Suppressor macrophage treated with lipopolysaccharide for 1 hour (primary cell): ENCODE measurements at places on chromosomes 7 and 10.

DNA sequence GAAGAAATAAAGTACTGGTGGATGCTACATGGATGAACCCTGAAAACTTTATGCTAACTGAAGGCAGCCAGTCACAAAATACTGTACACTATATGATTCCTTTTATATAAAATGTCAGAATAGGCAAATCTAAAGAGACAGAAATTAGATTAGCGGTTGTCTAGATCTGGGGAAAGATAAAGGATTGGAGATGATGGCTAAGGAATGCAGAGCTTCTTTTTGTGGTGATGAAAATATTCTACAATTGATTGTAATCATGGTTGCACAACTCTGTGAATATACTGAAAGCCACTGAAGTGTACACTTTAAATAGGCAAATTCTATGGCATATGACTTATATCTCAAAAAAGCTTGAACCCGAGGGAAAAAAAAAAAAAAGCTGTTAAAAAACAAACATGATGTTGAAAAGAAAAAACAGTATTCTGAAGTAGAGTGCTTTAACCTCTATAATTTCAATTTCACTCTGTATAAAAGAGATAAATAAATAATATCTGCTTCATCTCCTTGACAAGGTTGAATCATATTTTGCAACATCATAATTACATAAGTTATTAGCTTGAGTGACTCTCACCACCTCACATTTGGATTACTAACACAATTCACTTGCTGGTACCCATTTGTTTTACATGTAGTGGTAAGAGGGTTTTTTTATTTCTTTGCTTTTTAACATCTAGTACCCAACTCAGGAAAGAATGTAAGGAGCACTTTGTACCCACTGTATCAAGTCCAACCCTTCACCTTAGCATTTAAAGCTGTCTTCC, 2.8 kb upstream of the GNAI1 start:
- no peak for DNase-seq

DNA sequence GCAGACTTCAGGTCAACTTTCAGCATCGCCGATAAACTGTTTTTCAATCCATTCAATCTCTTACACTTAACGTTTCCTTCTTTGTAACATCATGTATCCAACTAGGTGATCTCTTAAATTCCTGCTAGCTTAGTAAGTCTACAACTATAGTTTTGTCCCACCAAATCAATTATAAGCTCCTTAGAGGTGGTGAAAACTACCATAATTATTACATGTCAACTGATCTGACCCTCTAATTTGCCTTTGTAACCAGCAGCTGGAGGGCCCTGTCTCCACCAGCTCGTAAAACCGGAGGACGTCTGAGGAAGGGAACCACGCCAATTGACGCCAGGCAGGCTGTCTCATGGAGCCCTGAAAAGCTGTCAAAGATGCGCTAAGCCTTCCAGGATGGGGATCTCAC, 113.4 kb downstream of the ABCC2 start:
- DNase-seq: no peak

DNA sequence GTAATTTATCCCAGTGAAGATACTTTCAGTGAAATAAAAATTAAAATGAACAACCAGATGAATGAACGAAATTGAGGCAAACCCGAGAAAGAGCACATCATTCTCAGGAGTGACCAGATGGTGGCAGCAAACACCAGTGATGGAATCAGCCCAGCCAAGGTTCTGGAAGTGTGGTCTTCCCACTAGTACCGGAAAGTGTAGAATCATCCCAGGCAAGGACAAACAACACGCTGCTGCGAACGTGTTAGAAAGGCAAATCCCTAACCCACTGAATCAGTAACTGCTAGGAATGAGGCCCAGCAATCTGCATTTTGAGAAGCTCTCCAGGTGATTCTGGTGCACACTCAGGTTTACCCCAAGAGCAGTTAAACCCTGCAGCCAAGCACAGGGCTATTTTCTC, 15.5 kb upstream of the SLC18A3 start:
- DNase-seq: peak; percentile 64

DNA sequence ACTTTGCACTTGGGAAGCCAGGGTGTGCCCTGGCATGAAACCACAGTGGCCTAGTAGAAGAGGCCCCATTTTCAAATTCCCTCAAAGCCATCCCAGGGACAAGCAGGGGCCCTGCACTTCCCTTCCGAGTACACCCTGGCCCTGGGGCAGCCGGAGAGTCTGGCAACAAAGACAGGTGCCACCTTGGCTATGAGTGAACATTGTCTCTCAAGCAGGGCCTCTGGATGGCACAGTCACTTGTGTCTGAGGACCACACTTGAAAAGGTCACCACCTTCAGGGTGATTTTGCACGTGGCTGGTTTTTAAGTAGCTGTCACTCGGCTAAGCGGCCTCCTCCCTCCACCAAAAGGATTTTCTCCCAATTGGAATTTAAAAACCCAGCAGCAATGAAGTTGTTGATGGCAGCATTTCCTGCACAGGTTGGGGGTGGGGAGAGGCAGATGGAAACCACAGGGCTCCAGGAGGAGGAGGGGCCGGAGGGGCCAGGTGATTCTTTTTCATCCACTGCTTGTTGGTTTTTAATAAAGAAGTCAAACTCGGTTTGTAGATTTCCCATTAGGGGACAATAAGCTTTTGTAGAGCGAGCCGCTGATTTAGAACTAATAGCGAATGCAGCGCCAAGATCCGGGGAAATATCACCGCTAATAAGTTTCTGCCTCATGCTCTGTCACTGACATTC, 33.9 kb downstream of the C10orf105 start:
- DNase-seq: no peak

GRCh38 chr10:81127931-81128330, 590.2 kb downstream of the SH2D4B start:
- no peak for DNase-seq

GRCh38 chr10:80324086-80324485, 32.5 kb downstream of the DYDC1 start:
- peak; percentile 12 for DNase-seq

GRCh38 chr10:27997865-27998177, 1.1 kb downstream of the ODAD2 start:
- no peak for DNase-seq

DNA sequence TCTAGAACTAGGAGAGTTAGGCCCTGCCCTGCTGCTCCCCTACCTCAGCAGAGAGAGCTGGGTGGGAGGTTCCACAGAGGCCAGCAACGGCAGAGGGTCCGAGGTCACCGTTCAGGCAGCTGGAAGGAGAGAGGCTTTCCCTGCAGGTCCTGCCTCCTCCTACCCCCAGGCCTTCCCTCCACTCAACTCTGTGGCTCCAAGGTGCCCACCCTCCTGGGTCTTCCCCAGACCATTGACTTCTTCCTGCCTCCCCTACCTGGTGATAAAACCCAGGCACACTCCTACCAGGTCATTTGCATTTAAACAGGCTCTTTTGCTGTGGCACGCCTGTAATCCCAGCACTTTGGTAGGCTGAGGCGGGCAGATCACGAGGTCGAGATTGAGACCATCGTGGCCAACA, 515.3 kb upstream of the FOXK1 start:
- DNase-seq: no peak

GRCh38 chr7:121798896-121799295, 74.1 kb upstream of the PTPRZ1 start:
- DNase-seq: no peak

DNA sequence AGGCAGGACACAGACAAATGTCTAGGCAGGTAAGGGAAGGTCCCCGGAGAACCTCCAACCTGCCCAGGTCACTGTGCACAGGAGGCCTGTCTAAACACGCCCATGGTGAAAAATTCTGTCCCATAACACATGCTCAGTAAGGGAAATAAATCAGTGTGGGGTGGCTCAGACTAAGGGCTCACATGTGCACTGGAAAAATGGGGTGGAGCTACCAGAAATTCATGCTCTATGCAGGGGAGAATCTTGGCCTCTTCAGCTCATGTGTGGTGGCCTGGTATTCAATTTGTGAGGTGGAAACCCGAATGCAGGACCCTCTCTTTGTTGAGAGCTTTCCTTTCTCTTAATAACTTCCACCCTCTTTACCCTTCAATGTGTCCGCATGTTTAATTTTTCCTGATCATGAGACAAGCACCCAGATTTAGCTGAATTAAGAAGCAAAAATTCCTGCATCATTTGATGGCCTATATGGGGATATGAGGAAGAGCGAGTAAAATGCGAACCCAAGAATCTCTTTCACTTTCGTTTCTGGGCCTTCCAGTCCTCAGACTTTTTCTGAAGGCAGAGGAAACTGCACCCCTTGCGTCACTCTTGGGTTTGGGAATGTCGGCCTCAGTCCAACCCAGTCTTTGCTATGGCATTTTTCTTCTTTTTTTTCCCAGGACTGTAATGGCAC, 163.2 kb downstream of the DGKB start:
- no peak for DNase-seq

GRCh38 chr7:2803755-2804154, 40.4 kb downstream of the GNA12 start:
- DNase-seq: peak; percentile 24

DNA sequence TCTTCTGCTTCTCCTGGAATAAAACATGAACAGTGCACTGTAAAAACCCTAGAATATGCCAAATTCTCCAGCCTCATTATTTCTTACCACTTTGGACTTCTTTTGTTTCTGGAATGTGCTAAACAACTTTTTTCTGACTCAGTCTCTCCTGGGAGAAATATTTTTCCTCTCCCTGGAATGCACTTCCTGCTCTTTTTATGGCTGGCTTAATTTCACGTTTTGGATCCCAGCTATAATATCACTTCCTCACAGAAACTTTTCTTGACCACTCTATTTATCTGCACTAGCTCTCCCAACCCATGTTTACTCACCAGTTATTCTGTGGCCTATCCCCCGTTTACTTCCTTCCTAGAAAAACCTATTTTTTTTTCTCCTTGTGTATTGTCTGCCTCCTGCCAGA, 26.7 kb downstream of the ABCB5 start:
- no peak for DNase-seq

GRCh38 chr7:136509466-136509865, 359.0 kb upstream of the CHRM2 start:
- DNase-seq: no peak

DNA sequence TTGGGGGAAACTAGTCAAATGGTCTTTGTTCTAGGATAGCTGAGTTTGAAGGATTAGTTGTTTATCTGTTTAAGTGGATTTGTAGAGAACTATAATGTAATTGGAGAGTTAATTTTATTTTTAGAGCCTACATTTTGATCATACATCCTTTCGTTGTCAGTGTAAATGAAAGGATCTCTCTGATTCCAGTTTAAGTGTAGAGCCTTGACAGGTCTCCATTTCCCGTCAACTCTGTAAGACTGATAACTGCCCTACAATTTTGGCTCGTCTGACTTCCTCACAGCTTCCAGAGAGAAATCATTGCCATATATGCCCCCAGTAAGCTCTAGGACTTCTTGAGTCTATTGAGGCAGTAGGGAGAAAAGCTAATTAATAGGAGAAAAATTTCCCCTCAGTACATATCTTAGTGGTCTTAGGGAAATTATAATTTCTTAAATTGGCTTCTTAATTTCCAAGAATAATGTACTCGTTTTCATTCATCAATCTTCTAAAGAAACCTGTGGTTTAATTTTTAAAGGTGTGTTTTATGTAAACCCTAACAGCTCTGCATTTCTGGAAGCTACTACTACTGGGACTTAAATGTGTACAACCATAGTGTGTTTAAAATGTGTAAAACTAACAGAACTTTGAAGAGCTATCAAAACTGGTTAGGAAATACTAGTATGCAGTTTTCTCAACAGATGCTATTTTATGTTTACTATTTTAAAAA, 3.8 kb downstream of the KMT2E start:
- DNase-seq: no peak

- DNase-seq: peak; percentile 47
Observed at GRCh38 chr7:17646253-17646956, 293.9 kb downstream of the SNX13 start.

DNA sequence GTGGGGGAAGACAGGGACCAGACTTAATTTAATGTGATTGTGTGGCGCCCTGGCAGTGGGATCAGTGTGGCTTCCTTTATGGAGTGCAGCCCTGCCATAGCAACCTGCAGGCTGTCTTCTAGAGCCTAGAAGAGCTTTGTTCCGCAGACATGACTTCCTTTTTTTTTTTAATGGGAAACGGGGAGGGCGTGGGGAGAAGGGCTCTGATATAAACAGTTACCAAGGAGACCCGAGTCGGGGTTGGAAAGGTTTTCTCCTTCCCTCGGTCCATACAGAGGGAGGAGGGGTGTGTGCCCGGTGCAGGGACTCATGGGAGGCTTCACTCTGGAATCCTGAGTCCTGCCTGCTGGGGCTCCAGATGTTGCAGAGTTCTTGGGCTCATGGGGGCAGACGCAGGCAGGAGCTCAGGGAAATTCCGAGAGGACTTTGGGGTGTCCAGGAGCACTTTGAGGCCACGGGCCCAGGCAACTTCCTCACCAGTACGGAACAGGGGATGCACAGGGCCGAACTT, 26.9 kb downstream of the TMEM120A start:
- peak; percentile 66 for DNase-seq

DNA sequence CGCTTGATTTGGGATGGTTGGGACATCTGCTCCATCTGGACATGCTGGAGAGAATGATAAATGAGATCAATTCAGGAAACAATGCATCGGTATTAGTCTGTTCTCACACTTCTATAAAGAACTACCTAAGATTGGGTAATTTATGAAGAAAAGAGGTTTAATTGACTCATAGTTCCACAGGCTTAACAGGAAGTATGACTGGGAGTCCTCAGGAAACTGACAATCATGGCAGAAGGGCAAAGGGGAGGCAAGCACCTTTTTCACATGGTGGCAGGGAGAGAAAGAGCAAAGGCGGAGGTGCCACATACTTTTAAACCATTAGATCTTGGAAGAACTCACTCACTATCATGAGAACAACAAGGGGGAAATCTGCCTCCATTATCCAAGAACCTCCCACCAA, 16.8 kb upstream of the TSPAN12 start:
- no peak for DNase-seq

GRCh38 chr7:81198766-81199165, 279.9 kb upstream of the SEMA3C start:
- DNase-seq: no peak

DNA sequence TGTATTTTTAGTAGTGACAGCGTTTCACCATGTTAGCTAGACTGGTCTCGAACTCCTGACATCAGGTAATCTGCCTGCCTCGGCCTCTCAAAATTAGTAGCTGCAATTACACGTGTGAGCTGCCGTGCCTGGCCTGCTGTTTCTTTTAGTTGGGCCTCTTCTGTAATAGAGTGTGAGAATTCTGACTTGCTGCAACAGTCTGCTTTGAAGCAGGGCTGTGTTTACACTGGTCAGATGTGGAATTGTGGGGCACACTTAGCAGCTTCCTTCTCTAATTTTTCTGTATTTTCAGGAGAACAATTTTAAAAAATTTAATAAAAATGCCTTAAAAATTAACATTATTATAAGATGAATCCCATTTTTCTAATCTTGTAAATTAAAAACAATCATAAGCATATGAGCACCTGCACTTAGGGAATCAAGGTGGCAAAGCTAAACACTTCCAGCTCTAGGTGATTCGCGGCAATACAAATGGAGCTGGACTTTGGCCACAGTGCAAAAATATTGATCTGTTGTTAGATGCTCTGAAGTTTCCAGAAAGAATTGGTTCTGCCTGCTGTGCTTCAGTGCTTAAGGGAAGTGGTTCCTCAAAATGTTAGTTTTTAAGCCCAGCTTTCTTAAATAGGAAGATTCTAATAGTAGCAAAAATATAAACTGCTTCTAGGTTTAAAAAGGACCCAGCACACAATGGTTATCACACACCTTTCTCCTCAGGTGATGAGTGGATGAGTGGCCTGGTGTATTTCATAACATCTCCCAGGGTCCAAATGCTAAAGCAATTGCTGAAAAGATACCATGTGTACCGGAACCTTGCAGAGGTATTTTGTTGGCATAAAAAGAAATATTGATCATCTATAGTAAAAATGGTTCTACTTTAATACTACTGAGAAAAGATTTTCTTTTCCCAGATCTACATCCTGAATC, 63.5 kb upstream of the ATRNL1 start:
- DNase-seq: no peak
